ENCODE measurements at places on chromosomes 2 and 18. TPM values are rescaled to one million over a fixed set of nuclear protein-coding genes. Genes with fewer than 3 reads are reported as not detected.

Gene PAX3
- 0.31 TPM for total RNA-seq

Gene RNASEH1
- 32.7 TPM for total RNA-seq

Gene ATL2
- total RNA-seq = 257 TPM

Gene TNS1
- 825 TPM for total RNA-seq

Gene IGFBP5
- total RNA-seq = 313 TPM
